ENCODE measurements at places on chromosomes 12 and 14.

DNA sequence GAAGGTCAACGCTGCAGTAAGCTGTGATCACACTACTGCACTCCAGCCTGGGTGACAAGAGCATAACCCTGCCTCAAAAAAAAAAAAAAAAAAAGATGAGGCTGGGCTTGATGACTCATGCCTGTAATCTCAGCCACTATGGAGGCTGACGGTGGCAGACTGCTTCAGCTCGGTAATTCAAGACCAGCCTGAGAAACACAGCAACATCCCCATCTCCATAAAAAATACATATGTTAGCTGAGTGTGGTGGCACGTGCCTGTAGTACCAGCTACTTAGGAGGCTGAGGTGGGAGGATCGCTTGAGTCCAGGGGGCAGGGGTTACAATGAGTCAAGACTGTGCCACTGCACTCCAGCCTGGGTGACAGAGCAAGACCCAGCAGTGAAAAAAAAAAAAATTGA, 50.4 kb downstream of the GXYLT1 start:
- DNase-seq, result no peak

DNA sequence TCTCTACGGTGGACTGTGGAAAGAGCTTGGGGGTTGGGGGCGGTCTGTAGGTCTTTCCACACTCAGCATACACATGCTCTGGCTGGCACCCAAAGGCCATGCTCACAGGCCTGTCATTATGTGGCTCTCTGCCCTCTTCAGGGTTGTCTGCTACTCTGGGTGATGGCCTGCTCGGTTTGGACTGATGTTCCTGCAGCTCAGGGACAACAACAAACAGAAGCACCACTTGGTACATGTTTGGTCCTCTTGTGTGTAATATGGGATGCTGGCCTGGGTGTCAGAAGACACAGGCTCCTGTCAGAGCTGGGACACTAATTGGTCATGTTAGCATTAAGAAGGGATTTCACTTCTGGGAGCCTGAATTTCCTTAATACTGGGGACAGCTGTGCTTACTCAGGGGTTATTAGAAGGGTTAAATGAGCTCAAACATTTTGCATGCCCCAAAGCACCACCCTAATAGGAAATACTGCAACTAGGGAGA, 32.7 kb upstream of the SELPLG start:
- no peak for DNase-seq

DNA sequence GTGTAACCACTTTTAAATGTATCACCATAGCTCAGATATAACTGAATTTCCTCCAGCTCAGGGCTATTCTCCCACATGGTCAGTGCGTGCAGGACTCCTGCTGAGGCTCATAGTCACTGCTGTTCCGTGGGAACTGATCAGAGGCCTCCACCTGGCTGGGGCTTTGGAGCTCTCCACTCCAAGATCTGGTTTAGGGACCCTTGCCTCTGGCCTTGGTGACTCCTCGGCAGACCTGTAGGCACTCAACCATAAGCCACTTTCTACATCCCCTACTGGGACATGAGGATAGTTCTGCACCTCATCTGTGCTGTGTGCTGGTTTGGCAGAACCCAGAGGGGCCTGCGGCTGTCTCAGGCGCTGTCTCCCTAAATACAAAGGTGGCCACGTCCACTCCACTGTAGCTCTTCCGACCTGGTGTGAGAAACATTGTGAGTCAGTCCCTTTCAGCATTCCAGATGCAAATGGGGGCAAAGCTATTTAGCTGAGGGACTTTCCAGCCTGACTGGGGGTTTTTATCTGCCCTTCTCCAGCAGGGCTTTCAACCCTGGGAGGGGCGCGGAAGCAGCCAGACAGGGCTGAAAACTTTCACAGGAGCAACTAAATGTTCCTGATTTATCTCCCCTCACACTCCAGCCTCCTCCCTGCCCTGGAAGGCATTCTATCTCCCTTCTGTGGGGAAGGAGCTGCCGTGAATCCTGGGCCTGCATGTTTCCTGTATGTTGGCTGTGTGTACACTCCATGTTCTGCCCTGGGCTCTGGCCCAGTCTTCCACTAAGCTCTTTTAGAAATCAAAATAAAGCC, 218.3 kb upstream of the DAAM1 start:
- no peak for DNase-seq

DNA sequence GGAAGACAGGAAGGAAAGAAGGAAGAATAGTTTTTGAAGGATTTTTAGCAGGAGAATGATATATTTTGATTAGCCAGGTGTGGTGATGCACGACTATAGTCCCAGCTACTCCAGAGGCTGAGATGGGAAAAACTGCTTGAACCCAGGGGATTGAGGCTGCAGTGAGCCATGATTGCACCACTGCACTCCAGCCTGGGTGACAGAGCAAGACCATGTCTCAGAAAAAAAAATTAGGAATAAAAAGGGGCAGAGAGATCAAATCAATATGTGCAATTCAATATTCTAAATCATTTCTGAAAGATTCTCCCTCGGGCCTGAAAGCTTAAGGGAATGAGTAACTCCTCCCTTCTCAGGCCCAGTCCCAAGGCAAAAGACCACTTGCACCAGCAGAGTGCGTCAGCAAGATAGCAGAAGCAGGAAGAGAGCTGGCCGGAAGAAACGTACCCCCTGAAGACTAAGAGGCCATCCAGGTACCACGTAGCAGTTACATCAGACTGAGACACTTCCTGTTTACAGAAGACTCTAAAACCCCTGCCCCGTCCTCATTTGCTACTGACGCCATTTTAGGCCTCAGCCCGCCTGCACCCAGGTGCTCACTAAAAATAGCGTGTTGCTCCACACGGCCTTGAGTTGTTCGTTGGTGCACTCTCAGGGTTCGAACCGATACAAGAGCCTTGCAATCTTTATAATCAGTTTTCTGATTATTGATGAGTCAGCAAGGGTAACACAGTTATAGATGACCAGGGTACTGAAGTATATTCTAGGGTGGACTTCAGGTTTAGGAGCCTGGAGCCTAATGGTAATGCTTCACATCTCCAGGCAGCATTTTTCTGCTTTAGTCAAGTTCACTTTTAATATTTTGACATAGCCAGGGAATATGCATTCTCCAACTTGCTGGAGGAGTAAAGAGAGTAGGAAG, 57.7 kb upstream of the CSRP2 start:
- no peak for DNase-seq

DNA sequence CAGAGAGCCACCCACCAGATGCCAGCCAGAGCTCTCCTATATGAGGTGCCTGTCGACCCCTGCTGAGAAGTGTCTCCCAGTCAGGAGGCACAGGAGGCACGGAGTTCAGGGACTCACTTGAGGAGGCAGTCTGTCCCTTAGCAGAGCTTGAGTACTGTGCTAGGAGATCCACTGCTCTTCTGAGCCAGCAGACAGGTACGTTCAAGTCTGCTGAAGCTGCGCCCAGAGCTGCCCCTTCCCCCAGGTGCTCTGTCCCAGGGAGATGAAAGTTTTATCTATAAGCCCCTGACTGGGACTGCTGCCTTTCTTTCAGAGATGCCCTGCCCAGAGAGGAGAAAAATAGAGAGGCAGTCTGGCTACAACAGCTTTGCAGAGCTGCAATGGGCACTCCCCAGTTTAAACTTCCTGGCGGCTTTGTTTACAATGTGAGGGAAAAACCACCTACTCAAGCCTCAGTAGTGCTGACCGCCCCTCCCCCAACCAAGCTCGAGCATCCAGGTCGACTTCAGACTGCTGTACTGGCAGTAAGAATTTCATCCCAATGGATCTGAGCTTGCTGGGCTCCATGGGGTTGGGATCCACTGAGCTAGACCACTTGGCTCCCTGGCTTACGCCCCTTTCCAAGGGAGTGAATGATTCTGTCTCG, 146.7 kb upstream of the USP15 start:
- DNase-seq, result no peak

DNA sequence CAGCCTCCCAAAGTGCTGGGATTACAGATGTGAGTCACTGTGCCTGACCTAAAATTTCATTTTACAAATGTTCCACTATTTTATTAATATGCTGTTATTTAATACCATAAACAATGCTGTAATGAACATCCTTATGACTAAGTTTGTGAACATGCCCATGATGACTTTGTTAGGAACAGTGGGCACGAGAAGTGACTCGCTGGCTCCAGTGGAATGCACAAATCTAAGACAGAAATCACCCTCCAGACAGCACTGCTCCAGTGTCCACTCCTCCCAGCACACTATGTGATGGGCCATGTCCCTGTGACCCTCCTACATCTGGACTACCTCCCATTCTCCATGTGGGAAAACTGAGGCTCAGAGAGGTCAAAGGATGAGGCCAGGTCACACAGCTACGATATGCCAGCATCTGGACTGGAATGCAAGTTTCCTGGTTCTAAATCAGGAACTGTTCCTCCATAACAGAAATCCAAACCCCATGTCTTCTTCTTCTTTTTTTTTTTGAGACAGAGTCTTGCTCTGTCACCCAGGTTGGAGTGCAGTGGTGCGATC, 57.9 kb downstream of the GPR68 start:
- no peak for DNase-seq

DNA sequence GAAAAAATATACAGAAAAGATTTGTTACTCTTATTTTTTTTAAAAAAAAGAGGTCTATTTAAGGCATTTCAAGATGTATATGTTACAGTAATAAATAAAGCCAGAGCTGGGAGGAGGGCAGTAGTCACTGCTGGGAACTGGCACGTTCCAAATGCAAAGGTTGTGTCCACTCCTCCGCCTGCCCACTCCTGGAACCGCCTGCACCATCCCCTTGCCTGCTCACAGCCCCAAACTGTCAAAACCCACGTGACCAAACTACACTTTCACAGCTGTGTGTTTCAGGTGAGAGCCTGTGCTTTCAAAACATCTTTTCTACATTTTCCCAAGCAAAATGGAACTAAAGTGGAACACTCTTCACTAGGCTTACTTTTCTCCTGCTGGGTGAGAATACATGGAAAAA, 160.4 kb downstream of the TTC7B start:
- DNase-seq, result no peak

GRCh38 chr12:34296143-34297041, 274.1 kb downstream of the ALG10 start:
- no peak for DNase-seq

- DNase-seq, result no peak
These were observed 129.6 kb upstream of the CDKN3 start for GRCh38 chr14:54267172-54267571.

DNA sequence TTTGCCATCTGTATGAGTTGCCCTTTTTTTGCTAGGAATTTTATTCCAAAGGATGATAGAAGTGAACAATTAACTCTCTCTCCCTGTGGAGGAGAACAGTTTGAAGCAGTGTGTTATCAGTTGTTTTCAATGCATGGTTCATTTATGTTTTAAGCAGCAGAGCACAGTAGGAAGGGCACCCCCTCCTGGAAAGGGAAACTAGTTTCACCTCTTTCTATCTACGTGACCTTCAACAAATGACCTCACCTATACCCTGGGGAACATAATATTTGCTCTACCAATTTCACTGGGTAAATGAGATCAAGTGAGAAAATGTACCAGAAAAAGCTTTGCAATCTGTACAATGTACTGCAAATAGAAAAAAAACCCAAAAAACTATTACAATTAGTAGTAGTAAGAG, 5.4 kb upstream of the DCP1B start:
- DNase-seq, result no peak

DNA sequence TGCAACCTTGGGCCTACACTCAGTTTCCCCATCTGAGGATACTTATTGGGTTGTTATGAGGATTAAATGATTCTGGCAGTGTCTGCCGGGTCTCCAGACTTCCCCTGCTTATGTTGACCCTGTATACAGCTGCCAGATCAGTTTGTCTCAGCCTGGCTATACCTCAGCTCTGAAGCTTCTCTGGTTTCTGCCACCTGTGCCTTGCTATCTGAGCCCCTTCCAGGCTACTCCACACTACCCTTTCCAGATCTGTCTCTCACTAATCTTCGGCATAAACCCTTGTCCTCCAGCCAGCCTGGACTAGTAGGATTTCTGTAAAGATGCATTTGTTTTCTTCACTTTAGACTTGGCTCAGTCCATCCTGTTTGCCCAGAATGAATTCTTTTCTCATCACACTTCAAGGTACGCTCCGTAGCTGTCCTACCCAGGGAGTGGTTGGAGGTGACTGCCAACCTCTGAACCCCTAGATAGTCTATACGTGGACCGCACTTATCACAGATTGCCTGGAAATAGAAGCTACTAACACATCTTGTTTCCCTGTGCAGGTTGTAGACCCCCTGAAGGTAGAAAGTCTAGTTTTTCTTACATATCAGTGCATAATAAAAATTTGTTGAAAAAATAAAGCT, 422.4 kb downstream of the RAD51B start:
- no peak for DNase-seq

DNA sequence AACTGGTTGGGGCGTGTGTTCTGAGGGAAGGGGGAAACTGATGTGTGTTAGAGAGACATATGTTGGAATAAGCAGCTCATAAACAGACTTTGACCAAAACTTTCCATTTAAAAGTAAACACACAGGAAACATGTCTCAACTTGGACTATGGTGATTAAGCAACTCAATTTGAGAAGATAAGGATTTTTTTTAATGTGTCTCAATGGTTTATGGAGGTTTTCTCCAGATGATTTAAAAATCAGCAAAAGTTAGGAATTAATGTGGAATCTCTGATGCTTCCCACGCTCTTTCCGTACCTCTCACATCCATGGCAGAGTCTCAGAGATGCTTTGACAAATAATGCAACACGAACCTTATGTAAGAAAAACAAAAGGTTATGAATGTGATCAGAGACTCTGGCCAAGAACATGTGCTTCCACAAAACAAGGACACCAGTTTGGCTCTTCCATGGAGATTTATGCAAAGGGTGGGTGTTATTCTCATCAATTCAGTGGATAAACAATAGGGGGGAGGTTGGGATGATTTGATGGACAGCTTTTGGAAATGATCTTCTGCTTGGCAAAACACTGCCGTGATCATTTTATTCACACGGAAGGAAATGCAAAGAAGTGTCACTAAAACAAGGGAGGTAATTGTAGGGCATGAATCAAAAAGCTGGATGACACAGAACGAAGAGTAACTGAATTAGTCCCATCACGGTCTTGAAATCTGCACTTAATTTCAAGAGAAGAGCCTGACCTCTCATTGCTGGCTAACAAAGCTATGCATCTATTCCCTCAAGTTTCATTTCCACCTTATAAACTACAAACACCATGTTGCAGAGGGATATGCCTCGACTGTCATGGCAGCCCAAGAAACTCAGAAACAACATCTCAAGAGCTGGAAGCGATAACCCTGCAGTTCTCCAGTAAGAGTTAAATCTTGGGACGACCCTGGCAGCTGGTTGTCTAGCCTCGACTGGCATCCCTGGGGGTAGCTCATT, 76.5 kb downstream of the FOXN3 start:
- DNase-seq, result no peak

DNA sequence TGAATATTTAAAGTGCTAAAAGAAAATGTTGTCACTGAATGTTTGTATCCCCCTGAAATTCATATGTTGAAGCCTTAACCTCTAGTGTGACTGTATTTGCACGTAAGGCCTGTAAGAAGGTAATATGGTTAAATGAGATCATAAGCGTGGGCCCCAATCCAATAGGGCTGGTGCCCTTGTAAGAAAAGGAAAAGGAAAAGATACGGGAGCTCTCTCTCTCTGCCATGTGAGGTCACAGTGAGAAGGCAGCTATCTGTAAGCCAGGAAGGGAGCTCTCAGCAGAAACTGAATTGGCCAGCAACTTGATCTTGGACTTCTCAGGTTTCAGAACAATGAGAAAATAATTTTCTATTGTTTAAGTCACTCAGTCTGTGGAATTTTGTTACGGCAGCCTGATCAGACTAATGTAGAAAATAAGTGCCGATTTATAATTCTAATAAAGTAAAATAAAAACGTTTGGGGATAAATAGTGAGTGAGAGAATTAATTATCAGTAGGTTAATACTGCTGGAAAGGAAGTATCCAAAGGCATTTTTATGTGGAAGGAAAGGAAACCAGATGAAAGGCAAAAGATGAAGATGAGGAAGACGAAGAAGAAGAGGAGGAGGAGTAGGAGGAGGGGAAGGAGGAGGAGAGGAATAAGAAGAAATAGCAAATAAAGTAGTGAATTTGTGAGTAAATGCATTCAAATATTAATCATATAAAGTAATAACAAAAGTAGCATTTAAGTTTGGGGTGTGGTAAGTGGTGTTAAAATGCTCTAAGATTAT, 188.5 kb upstream of the KRR1 start:
- no peak for DNase-seq

Data from activated CD8-positive, alpha-beta memory T cell treated with anti-CD3 and anti-CD28 coated beads for 1 hour (primary cell).